ENCODE measurements at places on chromosomes 1 and 21. TPM values are rescaled to one million over a fixed set of nuclear protein-coding genes. Genes with fewer than 3 reads are reported as not detected.
A peak's percentile ranks its signal among the peaks of the same experiment; 100 is the strongest.

GRCh38 chr21:25457411-25457810 lies 149.9 kb downstream of the MRPL39 start:
- no peaks in the 10 kb centered on the region for H3K36me3 ChIP-seq
- H3K4me1 ChIP-seq, result no peaks in the 10 kb centered on the region
- H3K27me3 ChIP-seq, result no peaks in the 10 kb centered on the region
- peak; percentile 22 for DNase-seq
- peak overlapping the region; percentile 34 for H3K27ac ChIP-seq

DNA sequence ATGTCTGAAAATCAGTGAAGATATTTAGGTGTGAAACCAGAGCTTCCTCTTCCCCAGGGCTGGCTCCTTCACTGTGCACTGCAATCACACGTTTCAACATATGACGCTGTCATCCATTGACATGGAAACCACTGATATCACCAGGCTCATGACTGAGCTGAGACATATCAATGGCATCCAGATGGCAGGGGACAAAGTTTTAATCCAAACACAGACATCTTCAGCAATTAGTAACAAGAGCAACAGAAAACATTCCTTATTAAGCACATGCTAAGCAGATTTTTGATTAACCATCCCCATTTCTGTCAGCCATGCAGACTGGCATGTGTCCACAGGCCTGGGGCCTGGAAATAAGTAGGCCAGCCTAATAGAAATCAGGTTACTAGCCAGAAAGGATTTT lies 108.0 kb upstream of the ADAR start:
- no peaks in the 10 kb centered on the region for H3K4me1 ChIP-seq
- H3K27ac ChIP-seq, result no peak overlapping the region
- no peak for DNase-seq

- H3K4me1 ChIP-seq, result peaks cover 47% of the 10 kb centered on the region
- no peak overlapping the region for H3K4me3 ChIP-seq
- H3K36me3 ChIP-seq, result no peaks in the 10 kb centered on the region
- peak; percentile 92 for DNase-seq
- H3K27me3 ChIP-seq, result no peaks in the 10 kb centered on the region
- H3K27ac ChIP-seq, result peak overlapping the region; percentile 93
Observed at GRCh38 chr21:45308194-45309068, 20.7 kb upstream of the POFUT2 start.

The MEX3A gene
- total RNA-seq, result 0.13 TPM

The ARTN gene
- not detected for total RNA-seq

The EMC1 gene
- 75.2 TPM for total RNA-seq

GRCh38 chr1:168007691-168008090 lies 70.8 kb upstream of the MPC2 start:
- no peak for DNase-seq
- H3K4me3 ChIP-seq, result no peak overlapping the region
- H3K4me1 ChIP-seq, result no peaks in the 10 kb centered on the region
- no peak overlapping the region for H3K27ac ChIP-seq
- no peaks in the 10 kb centered on the region for H3K27me3 ChIP-seq

DNA sequence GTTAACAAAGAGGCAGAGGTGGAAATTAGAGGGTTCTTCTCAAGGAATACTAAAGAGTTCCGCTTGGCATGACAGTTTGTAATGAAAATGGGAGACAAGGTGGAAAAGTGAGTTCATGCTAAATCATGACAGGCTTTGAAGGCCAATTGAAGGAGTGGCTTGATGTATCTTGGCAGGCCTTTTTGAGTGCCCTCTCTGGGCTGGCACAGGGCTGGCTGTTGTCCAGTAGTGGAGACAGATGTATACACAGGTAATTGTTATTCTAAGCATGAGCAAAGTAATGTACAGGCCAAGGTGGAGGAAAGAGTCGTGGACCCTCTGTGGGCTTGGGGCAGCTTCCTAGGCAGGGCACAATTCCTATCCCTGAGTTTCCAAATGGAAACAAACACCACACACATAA lies 196.7 kb upstream of the GALNT2 start:
- no peak overlapping the region for H3K4me3 ChIP-seq
- H3K27me3 ChIP-seq, result no peaks in the 10 kb centered on the region
- no peak overlapping the region for H3K27ac ChIP-seq
- no peaks in the 10 kb centered on the region for H3K36me3 ChIP-seq
- no peak for DNase-seq

GRCh38 chr1:205438213-205439158 lies 16.6 kb upstream of the LEMD1 start:
- no peaks in the 10 kb centered on the region for H3K4me1 ChIP-seq
- H3K27ac ChIP-seq, result no peak overlapping the region
- H3K27me3 ChIP-seq, result peaks cover 29% of the 10 kb centered on the region
- peak; percentile 37 for DNase-seq

The ZBTB8OS gene
- total RNA-seq, result 92.2 TPM

The CD1B gene
- total RNA-seq, result not detected

The CTSE gene
- not detected for total RNA-seq

Data from SJSA1 (cell line).